Effector memory CD4-positive, alpha-beta T cell (primary cell): ENCODE measurements at places on chromosomes 6 and 20.

- DNase-seq, result no peak
- no peak overlapping the region for H3K4me3 ChIP-seq
- H3K27ac ChIP-seq, result no peak overlapping the region
- H3K4me1 ChIP-seq, result no peaks in the 10 kb centered on the region
Measured at GRCh38 chr6:106939208-106939607, 35.3 kb downstream of the CD24 start.

DNA sequence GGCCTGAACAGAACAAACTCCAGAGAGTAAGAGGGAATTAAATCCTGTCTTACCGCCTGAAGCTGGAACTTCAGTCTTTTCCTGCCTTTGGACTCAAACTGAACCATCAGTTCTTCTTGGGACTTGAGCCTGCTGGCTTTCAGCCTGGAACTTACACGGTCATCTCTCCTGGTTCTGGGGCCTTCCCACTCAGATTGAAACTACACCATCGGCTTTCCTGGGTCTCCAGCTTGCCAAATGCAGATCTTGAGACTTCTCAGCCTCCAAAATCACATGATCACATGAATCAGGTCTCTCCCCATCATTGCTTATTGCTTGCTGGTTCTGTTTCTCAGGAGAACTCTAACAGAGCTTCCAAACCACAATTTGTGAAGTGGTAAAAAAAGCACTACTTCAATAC, 276.3 kb downstream of the KIF16B start:
- no peaks in the 10 kb centered on the region for H3K27me3 ChIP-seq
- no peaks in the 10 kb centered on the region for H3K4me1 ChIP-seq
- no peaks in the 10 kb centered on the region for H3K36me3 ChIP-seq

DNA sequence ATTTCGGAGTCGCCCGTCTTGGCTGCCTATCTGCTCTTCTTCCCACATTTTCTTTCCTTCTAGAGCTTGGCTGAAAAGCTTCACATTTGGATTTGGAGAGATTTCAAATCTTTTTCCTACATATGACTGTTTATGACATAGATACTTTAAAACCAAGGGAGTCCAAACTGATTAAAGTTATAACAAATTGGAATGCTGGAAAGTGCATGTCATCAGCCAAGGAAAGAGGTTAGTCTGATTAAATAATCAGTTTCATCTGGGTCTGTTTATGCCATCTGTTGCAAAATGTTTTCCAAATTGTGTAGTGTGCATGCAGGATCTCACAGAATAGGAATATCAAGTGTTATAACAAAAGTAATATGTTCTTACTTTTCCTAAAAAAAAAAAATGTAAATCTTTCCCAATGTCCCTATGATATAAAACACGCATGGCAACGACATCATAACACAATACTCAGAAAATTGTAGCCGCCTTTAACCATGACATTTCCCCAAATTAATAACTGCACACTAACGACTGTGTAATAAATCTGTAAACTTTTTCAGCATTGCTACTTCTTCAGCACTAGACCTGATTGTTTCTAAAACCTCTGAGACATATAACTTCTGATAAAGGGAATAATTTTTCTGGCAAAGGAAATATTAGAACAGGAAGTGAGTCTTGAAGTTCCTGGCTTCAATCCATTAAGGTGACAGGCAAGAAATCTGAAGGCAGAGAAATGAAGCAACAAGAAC, 230.2 kb upstream of the FOXQ1 start:
- H3K4me3 ChIP-seq, result no peak overlapping the region
- H3K4me1 ChIP-seq, result no peaks in the 10 kb centered on the region
- no peaks in the 10 kb centered on the region for H3K27me3 ChIP-seq
- no peak for DNase-seq
- H3K27ac ChIP-seq, result no peak overlapping the region

DNA sequence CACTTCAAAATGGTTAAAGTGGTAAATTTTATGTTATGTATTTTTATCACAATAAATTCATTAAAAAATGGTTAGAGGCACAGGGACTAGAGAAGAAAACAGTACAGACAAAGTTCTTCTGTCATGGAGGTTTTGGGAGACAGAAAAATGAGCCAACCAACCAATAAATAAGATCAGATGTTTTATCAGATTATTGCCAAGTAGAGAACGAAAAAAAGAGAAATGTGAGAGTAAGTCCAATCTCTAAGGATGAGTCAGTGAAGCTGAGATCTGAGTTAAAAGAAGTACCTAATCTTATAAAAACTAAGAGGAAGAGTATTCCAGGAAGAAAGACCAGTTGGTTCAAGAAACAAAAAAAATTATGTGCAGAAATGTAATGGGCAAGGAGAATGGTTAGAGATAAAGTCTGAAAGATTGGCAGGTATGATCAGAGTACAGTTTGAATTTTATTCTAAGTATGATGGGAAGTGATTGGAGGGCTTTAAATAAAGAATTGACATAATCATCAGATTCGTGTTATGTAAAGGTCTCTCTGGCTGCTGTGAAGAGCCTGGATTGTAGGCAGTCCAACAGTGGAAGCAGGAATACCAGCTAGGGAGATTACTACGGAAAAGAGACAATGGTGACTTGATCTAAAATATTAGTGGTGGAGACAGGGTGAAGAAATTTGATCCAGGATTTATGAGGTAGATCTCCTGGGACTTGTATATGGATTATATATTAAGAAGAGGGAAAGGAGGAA, 79.6 kb downstream of the RCAN2 start:
- no peaks in the 10 kb centered on the region for H3K4me1 ChIP-seq
- H3K27me3 ChIP-seq, result no peaks in the 10 kb centered on the region
- H3K4me3 ChIP-seq, result no peak overlapping the region
- H3K27ac ChIP-seq, result no peak overlapping the region

- no peak overlapping the region for H3K4me3 ChIP-seq
- DNase-seq, result no peak
- no peak overlapping the region for H3K27ac ChIP-seq
- no peaks in the 10 kb centered on the region for H3K27me3 ChIP-seq
- H3K4me1 ChIP-seq, result no peaks in the 10 kb centered on the region
Measured at GRCh38 chr6:98957450-98957849, 9.7 kb upstream of the FBXL4 start.
